Fibroblast of villous mesenchyme (primary cell): ENCODE measurements at places on chromosomes 1 and 21. TPM values are rescaled to one million over a fixed set of nuclear protein-coding genes. Genes with fewer than 3 reads are reported as not detected.

DNA sequence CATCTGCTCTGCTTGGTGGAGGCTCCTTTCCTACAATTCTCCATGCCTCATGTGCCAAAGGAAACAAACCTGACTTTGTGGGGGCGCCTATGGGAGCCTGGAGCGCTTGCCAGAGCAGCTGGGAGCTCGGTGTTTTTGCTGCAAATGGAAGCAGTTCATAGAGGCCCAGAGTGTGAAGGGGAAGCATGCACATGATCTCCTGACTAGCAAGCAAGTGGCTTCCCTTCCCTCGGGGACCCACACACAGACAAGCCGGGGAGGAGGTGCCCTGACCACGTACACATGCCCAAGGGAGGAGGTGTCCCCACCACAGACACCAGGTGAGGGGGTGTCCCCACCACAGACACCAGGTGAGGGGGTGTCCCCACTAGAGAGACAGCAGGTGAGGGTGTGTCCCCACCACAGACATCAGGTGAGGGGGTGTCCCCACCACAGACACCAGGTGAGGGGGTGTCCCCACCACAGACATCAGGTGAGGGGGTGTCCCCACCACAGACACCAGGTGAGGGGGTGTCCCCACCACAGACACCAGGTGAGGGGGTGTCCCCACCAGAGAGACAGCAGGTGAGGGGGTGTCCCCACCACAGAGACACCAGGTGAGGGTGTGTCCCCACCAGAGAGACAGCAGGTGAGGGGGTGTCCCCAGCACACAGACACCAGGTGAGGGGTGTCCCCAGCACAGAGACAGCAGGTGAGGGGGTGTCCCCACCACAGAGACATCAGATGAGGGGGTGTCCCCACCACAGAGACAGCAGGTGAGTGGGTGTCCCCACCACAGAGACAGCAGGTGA lies 106.8 kb downstream of the CRYAA start:
- DNase-seq, result no peak

DNA sequence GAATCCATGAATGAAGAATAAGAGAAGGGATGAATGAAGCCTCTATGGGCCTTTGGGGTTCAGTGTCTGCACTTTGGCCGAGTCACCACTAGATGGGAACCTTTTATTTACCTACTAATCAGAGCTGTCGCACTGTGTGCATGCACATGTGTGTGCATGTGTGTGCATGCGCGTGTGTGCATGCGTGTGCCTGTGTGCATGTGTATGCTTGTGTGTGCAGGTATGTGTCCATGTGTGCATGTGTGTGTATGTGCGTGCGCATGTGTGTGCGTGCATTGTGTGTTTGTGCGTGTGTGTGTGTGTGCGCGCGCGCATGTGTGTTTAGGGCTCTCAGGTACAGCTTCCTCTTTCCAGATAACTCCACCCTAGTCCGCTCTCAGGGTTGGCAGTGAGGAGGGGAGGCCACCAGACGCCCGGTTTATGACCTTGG lies 20.4 kb upstream of the UBXN10 start:
- no peak for DNase-seq

- peak; percentile 66 for DNase-seq
Measured at GRCh38 chr1:224502459-224503160, 68.0 kb upstream of the WDR26 start.

GRCh38 chr1:73803380-73803779 lies 394.6 kb downstream of the LRRIQ3 start:
- DNase-seq, result no peak

DNA sequence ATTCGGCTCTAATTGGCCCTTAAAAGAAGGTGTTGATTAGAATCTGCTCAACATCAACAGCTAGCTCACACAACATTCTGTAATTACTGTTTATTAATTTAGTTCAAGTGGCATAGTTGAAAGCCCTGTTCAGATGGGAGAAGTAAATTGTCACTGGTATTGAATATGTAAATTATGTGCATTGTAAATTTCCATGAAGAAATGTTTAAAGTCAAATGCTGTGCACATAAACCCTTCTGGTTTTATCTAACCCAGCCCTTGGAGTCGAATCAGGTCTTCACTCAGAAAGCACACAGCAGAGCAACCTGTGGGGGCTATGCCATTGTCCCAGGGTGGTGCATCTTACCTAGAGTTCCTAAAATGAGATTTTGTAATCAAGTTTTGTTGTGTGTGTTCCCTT lies 65.4 kb upstream of the LMO4 start:
- DNase-seq, result no peak

DNA sequence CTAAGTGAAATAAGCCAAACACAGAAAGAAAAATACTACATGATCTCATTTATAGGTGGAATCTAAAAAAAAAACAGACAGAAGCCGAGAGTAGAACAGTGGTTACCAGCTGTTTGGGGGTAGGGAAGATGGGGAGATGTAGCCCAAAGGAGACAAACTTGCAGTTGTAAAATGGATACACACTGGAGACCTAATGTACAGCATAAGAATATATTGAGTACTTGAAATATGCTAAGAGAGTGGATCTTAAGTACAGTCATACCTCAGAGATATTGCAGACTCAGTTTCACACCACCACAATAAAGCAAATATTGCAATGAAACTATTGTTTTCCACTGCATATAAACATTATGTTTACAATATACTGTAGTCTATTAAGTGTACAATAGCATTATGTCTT lies 316.7 kb downstream of the LRRC40 start:
- DNase-seq, result no peak

DNA sequence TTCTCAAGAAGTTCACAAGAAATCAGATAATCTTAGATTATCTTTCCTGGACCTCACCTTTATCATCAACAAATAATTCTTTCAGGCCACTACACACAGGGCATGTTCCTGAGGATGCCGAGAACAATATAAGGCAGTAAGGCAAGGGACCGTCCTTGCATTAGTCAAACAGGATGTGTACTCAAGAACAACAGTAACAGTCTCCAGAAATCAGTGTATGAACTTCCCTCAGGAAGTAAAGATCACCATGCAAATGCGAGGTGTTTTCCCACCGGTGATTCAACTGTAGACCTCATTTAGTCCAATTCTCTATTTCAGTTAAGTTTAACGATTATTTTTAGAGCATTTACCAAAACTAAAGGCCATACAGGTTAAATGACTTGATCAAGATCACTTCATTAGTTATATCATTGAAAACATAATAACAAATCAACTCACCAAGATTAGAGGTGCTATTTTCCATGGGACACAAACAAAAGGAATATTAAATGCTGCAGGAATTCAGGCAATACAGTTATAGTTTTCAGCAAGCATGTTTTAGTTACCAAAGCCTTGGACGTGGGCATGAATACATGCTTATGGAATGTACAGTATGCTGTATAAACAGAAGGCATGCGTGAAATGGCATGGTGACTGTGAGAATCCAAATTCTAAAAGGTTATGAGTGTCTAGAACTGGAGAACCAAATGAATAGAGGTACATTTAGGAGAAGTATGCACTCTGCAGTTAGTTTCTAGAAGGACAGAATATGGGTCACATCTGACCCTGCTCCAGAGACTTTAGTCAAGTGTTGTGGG lies 145.2 kb downstream of the TNR start:
- DNase-seq, result peak; percentile 21

GRCh38 chr21:15850645-15851044 lies 120.9 kb downstream of the USP25 start:
- peak; percentile 62 for DNase-seq

Gene CNN3
- 354 and 485 TPM in 2 replicates for total RNA-seq

Gene COP1
- 59.6 and 66.9 TPM in 2 replicates for total RNA-seq
